CD4-positive, alpha-beta T cell treated with Interleukin-1 beta for 1 hour (primary cell): ENCODE measurements at places on chromosomes 4 and X.

- no peak for DNase-seq
Measured at GRCh38 chr4:127414951-127415606, 217.7 kb upstream of the INTU start.

DNA sequence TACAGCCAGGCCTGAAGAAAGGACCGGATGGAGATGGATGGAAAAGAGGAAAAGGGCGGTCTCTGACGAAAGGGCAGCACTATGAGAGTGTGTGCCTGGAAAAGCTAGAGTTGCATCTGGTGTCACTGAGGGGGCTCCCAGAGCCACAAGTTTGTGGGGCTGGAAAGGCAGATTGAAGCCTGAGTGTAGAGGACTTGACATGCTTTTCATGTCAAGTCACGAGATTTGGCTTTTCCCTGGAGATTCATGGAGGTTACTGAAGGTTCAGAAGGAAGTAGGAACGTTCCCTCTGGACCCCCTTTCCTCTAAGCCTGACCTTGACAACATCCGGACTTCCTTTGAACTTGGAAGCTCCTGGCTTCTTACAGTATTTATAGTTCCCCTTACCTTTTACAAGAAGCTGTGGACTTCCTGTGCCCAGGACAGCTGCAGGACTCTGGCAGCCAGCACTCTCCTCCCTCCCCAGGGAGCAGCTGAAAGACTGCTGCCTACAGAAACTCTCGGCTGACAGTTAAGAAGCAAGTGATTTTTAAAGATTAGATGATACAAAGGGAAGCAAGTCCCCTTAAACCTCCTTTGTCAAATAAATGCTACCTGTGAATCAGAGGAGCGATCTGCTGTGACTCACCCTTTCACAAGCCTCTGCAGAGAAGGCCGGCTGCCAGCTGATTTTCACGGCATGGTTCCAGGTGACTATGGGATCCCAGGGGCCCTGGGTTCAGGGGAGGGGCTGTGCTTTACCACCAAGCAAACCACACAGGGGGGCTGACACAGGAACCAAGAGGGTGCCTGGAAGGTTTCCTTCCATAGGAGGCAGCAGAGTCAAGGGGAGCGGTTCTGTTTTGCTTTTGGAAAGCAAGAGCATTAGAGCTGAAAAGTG is 72.9 kb upstream of the STIM2 start:
- DNase-seq, result peak; percentile 34

DNA sequence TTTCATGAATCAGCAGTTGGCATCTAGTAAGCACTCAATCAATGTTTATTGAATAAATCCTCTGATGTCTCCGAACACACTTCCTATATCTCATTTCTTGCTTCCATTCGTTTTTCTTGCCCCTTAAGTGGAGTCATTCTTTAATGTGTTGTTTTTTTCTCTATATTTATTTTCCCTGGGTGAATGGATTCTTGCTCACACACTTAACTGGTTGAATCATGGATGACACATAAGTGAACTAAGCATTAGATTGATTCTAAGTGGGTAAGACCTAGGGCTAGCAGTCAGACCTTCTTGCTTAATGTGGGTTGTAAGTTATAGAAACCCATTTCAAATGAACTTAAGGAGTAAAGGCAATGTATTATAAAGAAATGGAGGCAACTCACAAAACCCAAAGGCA is 111.1 kb downstream of the RTL3 start:
- DNase-seq, result no peak

GRCh38 chrX:129637217-129638109 is 17.3 kb downstream of the APLN start:
- peak; percentile 69 for DNase-seq

DNA sequence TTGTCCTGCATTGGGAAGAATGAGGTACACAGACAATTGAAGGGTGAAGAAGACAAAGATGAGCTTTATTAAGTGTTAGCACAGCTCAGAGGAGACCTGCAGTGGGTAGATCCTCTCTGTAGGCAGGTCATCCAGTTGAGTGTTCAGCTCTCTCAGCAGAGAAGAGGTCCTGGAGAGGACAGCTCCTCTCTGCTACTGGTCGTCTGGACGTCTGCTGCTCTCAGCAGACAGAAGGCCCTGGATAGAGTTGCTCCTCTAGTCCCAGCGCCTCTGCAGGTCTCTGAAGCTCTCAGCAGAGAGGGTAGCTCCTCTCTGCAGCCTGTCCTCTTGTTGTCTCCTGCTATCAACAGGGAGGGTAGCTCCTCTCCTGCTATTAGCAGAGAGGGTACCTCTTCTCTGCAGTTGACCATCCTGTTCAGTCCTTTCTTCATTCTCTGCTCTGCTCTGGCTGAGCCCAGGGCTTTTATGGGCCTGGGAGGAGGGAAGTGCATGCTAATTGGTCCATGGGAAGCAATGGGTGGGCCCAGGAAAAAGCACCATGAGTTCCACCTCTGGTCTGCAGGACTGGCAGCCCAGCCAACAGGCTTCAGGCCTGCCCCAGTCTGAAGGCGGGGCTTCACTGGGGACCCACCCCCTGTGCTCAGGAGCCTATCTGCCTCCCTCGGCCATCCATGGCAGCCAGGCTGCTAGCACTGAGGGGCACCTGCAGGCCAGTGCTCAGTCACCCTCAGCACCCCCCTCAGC is 54.1 kb upstream of the IBSP start:
- DNase-seq, result no peak

DNA sequence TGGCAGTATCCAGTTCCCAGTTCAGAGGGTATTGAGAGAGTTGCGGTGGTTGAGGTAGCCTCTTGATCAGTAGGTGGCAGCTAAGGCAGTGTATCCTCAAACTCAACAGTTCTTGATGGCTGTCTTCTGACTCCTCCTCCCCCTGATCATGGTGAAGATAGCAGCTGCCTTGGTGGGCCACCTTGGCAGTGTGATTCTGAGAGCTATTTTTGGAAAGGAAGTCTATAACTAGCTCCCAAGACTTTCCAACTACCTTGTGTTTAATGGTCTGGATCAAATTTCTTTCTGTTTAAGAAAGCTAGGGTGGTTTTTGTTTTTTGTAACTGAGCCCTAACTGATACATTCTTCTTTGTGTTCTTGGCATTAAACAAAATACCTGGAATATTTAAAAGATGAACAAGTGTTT is 10.5 kb upstream of the TBC1D19 start:
- DNase-seq, result no peak

DNA sequence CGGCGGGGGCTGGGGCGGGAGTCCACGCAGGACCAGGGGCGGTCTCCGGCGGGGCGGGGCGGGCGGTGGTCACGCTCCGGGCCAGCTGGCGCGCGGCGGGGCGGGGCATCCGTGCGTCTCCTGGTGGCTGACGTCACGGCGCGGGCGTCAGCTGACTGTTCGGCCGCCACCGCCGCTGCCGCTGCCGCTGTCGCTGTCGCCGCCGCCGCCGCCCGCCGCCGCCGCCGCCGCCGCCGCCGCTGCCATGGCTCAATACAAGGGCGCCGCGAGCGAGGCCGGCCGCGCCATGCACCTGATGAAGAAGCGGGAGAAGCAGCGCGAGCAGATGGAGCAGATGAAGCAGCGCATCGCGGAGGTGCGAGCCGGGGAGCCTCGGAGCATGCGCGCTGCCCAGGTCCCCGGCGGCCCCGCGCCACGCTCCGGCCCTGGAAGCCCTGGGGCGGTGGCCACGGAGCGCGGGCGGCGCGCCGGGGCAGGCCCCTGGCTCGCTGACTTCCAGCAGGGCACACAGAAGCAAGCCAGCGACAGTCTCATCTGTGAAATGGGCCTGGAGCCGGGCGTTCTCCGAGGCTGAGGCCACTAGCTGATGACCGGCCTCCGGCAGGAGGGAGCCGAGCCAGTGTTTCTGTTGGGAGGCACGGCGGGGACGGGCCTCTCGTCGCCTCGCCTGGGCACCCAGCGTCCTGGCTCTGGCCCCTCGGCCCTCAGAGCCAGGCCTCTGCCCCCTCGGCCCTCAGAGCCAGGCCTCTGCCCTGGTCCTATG is at the start of gene FAM50A:
Gene FAM50A, plus strand, starts transcription at position 150 of the 763 bp plus-strand sequence. Its CDS starts 95 bp downstream, at position 245.
- DNase-seq, result peak; percentile 74

GRCh38 chr4:137474711-137475301 is 57.5 kb downstream of the PCDH18 start:
- no peak for DNase-seq

- DNase-seq, result peak; percentile 35
Measured at GRCh38 chr4:152778656-152779512, 646 bp downstream of the TIGD4 start.

DNA sequence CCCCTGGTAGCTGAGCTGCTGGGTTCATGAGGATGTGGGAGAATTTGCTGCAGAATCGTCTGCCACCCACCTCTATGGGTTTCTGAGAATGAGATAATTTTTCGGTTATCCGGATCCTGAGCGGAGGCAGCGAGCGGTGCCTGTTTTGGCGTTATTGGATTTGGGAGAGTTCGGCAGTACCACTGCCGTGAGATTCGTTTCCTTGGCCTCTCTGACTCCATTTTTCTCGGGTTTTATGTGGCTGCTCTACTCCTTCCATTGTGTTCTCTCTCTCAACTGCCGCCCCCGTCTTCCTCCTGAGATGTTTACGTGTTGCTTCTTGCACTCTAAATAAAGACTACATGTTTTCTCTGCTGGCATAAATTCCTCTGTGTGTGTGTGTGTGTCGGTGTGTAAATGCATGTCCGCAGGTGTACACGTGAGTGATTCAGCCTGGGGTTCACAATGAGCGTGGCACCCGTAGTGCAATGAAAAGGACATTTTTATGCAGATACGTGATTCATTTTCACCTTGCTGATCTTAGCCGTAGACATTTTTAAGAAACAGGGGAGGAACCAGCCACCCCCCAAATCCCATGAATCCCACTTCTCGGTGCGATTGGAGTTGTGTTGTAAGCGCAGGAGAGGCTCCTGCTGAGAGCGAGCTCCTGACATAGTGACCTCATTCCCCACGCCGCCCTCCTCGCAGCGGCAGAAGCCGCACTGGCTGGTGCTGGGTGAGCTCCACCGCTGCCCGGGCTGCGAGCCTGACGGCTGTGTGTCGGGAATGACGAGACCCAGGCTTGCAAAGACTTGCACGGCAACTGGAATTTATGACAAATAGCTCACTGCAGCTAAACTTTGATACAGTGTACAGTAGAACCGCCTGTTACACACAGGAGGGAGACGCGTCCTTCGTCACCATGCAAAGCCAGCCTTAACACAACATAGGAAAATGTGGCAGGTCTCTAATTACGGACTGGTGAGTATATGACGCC is 82.2 kb downstream of the STOX2 start:
- no peak for DNase-seq

DNA sequence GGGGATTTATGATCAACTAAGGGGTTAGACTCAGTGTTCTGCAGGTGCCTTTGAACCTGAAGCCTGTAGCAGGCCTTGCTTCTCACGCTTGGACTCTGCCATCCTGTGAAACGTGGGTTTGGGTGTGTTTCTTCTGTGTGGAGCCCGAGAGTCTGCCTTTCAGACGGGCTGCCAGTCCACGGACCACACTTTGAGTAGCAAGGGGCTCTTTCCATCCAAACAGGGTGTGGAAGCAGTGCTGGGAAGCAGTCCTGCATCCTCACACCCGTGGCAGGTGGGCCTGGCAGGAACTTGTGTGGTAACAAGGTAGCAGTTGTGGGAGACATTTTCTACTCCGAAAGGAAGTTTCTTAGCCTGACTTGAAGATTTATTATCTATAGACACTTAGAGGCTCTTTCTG is 22.7 kb downstream of the RGS12 start:
- DNase-seq, result no peak

GRCh38 chr4:173217727-173218126 is 49.1 kb downstream of the GALNT7 start:
- no peak for DNase-seq

- DNase-seq, result no peak
Measured at GRCh38 chrX:134388161-134389109, 71.5 kb upstream of the HPRT1 start.

- DNase-seq, result no peak
Measured at GRCh38 chr4:52037689-52038102, 403 bp downstream of the SGCB start.

- no peak for DNase-seq
Measured at GRCh38 chr4:8762356-8762755, 109.3 kb downstream of the HMX1 start.

DNA sequence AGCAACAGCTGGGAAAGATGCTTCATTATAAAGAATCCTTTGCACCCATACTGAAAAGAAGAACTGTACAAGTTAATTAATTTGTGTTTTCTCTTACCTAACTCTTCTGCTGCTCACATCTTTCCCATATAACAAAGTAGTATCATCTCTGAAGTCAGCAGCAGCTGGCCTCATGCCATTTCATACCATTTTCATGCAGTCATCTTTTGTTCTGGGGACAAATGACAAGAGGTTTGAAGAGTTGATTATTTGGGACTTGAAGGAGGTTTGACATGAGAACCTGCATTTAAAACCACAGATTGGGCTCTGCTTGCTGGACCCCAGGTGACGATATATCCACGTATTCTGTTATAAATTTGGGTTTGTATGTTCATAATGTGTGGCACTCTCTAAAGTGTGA is 430.3 kb downstream of the SPRY1 start:
- DNase-seq, result no peak

DNA sequence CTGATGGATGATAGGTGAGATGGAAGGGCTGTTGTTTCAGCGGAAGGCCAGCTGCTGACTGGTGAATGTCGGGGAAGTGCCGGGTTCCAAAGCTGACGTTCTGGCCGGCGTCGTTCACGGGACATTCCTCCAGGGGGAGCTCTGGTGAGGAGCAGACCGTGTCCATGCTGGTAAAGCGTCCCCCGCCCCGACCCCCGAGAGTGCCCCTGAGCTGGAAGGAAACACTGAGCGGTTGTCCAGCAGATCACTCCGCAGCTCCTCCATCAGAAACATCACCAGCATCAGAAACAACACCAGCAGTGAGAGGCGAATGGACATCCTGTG is 18.6 kb upstream of the ADRA2C start:
- DNase-seq, result no peak

DNA sequence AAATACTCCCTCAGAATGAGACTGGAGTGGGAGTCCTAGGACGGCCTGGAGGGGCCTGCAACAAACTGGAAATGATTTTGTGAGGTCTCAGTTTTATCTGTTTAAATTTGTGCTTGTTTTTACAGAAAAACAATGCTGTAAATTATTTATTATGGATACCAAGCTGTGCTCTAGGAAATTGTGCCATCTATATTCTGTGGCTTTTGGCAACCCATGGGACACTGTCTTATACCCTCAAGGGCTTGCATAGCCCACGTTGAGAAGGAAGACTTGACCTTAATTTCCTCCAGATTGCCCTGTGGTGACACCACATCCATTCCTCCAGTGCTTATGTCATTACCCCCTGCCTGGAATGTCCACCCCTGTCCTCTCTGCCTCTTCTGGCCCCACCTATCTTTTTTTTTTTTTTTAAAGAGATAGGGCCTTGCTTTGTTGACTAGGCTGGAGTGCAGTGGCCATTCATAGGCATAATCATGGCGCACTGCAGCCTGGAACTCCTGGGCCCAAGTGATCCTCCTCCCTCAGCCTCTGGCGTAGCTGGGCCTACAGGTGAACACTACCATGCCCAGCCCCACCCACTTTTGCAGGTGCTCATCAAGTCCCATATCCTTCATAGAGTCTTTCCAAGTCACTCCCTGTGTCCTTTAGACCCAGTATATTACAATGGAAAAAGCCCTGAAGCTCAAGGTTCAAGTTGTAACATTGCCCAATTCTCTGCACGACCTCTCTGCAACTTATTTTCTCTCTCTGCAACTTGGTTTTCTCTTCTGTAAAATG is 77.4 kb downstream of the HPRT1 start:
- DNase-seq, result no peak
